Mesothelial cell of epicardium (in vitro differentiated cells): ENCODE measurements at places on chromosomes 2 and 18.
A peak's percentile ranks its signal among the peaks of the same experiment; 100 is the strongest.

DNA sequence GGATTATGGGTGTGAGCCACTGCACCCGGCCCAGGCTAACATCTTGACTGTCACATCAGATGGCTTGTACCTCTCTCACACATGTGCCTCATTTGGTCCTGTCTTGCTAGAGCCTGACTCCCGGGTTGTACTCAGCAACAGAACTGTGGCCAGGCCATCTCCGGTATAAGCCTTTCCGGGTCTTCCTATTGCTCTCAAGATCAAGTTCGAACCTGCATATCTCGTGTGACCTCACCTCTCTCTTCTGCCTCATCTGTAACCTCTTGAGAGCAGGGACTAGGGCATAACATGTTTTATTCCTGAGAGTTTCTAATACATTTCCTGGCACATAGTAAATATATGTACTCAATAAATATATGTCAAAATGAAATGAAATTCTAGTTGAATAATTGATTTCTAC, 114.0 kb downstream of the ACAA2 start:
- DNase-seq = no peak

GRCh38 chr2:110865188-110865587, 132.8 kb downstream of the ACOXL start:
- DNase-seq = no peak

DNA sequence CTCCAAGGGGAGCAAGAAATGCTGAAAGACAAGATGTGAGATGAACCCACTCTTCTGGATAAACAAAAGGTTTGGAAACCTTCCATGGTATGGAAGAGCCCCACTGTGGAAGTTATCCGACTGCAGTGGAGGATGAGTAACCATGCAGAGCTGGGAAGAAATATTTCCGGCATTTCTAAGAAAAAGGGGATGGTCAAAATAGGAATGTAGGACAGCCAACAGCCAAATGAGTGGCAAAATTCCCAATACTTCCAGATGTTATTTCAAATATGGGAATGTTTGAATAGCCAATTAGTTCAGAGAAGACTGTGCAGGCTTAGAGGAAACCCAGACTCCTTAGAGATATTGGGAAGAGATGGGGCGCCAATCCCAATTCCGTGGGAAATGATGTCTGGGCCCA, 246.8 kb downstream of the RAD51AP2 start:
- DNase-seq = no peak

GRCh38 chr2:28948160-28948559, 32.9 kb upstream of the TOGARAM2 start:
- no peak for DNase-seq

GRCh38 chr2:177404243-177404642, 11.7 kb downstream of the AGPS start:
- no peak for DNase-seq

DNA sequence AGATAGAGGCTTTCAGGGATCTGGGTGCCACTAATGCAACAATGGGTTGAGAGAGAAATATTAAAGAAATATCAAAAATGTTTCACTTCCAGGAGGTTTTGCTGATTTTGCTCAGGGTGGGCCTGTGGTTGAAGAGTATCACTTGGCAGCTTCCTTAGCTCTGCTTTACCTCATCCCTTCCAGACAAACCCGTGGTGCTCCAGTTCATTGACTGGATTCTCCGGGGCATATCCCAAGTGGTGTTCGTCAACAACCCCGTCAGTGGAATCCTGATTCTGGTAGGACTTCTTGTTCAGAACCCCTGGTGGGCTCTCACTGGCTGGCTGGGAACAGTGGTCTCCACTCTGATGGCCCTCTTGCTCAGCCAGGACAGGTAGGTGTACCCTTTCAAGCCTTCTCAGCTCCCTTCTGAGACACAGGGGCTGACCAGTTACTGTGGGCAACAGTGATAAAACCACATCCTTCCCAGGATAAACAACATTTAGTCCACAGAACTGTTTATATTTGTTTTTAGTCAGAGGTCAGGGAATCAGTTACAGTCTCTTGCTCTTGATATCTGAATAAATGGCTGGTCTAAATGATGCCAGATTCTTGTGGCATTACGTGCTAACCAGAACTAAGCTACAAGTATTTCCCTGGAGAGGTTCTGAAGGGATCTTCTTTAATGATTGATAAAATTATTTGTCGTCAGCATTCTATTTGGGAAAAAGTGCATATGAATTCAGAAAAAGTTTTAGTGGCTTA, 7.0 kb downstream of the SLC14A1 start:
- no peak for DNase-seq

DNA sequence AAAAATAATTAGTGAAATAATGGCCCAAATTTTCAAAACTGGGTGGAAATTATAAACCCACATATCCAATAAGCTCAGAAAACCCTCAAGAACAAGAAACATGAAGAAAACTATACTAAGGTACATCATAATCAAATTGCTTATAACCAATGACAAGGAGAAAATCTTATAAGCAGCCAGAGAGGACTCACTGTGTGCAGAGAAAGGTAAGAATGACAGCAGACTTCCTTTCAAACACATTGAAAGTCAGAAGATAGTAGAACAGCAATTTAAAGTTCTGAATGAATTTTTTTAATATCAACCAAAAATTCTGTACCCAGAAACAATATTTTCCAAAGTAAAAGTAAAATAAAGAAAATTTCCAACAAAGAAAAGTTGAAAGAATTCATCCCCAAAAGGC, 197.7 kb upstream of the RAB12 start:
- no peak for DNase-seq

DNA sequence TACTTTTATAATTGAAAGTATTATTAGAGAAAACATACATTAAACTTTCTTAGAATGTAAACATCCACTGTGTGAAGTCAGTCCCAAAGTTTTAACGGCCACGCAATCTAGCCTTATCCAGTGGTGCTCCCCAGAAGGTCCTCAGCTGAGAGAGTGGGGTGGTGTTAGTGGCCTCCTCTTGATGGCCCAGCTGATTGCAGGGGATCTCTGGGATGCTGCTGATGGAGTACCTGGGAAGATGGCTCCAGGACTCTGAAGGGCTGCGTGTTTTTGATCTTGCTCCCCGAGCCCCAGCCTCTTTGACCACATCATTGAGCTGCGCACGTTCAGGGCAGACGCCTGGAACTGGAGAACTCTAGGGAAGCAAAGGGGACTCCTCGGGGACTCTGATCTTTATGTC, 181.4 kb downstream of the FAM210A start:
- no peak for DNase-seq

GRCh38 chr2:110783196-110783873, 51.0 kb downstream of the ACOXL start:
- no peak for DNase-seq

GRCh38 chr2:100142393-100142792, at the start of gene AFF3:
Gene AFF3 (minus strand): TSS chr2:100142590. CDS start chr2:100104454, 38,136 bp downstream.
- no peak for DNase-seq

- DNase-seq = no peak
Measured at GRCh38 chr2:21358976-21359375, 235.2 kb downstream of the TDRD15 start.

GRCh38 chr2:234288974-234289455, 207.9 kb downstream of the ARL4C start:
- peak; percentile 81 for DNase-seq

GRCh38 chr2:142223309-142223708, 92.5 kb upstream of the LRP1B start:
- DNase-seq = no peak

DNA sequence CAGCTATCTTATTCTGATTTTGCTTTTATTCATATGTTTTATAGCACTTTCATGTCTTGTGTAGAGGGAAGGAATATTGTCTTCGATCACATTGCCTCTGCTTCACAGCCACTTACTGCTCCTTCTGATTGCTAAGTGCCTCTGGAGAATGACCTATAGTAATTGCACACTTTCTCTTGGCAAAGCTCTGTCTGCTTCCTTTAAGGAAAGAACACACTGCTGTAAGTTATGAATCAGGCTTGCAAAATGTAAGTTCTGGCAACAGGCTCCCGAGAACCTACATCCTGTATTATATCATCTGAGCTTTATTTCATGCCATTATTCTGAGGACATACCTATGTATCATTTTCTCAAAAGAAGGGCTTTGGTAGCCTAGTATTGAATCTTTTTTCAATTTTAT, 170.7 kb downstream of the ZNF804A start:
- DNase-seq = no peak

GRCh38 chr2:55903727-55904126, 19.9 kb downstream of the EFEMP1 start:
- DNase-seq = no peak

GRCh38 chr2:147810883-147811765, 33.7 kb upstream of the ACVR2A start:
- DNase-seq = no peak

DNA sequence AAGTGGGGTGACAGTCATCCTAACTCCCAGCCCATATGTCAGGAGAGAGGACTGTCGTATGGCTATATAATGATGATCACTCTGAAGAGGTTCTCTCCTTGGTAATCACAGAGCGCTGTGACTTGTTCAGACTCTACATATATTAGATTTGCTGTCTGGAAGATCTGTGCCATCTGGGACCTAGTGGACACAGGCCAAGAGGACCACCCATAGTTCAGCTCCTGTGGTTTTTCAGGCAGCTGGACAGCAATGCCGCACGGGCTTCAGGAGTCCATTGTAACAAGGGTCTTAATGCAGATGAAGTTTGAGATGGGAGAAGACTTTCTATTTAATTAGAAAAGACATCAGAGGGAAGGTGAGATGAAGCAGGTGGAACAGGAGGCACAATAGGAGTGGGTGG, 40.1 kb upstream of the EPHA4 start:
- no peak for DNase-seq

GRCh38 chr18:13612196-13612997, 114.0 kb downstream of the FAM210A start:
- DNase-seq = no peak

DNA sequence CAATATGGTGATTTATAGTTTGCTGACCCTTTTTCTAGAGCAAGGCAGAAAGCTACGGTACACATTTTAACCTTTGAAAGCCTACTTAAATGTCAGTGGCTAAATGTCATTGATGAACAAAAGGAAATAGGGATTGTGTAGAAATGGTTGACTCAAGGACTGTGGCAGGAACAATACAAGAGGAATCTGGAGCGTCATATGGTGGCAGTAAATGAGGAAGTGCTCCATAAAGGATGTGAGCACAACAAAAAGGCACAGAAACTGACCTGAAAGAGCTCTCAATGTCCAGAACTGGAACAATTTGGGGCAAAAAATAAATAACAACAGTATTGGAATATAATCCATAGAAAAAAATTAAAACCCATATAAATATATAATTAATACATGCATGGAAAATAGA, 443.9 kb upstream of the VRK2 start:
- no peak for DNase-seq

- peak; percentile 19 for DNase-seq
Measured at GRCh38 chr2:240557101-240557751, 562 bp downstream of the ANKMY1 start.

DNA sequence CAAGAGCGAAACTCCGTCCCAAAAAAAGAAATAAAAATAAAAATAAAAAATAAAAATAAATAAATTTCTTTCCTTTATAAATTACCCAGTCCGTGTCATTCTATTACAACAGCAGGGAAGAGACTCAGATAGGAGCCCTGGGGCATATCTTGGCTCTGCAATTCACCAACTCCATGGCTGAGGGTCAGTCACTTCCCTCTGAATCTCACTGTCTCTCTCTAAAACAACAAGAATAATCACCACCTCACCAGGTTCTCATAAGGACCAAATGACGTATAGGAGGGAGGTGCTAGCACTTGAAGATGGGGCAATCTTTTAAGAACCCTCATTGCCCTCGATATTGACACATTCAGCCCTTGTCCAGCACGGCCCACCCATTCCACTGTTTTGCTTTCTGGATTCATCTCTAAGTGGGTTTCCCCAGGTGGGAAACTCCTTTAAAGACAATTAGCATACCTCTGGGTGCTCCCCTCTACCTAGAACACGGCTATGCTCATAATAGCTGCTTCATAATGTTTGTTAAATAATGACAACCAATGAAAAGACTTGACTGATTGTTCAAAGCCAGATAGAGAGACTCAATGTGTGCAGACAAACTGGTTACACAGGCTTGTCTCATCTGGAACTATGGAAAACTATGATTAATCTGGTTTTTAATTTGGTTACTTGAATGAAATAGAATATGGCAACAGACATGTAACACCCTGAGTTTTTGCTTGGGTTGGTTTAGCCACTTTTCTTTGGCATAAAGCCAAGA, 15.1 kb downstream of the MYCN start:
- no peak for DNase-seq

- DNase-seq = no peak
Measured at GRCh38 chr2:78118037-78118436, 595.9 kb upstream of the LRRTM4 start.

DNA sequence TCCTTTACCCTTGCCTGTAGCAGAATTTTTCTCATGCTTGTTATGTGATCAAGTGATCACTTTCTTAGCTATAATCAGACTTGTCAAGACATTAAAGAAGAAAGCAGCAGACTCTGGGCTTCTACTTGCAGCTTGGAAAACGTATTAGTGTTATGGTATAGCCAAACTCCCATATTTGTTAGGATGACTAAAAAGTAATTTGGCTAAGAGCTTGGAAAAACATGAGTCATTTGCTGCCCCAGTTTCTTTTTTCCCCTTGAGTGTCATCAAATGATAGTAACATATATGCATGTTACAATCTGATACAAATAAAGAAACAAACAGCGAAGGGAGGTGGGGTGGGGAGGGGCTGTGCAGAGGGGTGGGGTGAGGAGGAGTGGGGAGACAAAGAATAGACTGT, 155.5 kb downstream of the IKZF2 start:
- DNase-seq = no peak

GRCh38 chr2:216233281-216233995, 124.3 kb downstream of the XRCC5 start:
- no peak for DNase-seq

DNA sequence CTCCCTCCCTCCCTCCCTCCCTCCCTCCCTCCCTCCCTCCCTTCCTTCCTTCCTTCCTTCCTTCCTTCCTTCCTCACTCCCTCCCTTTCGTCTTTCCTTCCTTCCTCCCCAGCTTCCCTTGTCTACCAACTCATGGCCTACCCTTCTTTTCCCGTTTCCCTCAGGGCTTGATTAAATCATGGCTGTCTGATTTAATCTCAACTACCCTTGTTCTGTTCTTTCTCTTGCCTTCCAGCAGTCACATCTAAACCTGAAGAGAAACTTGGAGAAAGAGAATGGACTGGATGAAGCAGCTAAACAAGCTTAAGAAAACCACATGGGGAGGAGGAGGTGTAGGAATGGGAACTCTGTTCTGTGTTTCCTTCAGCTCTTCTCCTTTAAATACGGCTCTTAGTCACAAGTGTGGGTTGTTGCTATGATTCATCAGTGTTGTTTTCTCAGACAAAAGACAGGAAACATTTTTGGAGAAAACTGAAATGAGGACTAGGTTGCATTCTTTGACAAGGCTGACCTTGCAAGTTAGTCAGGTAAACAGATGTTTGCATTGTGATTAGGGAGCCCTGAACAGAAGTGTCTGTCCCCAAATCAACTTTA, 177.9 kb downstream of the LRRTM1 start:
- no peak for DNase-seq
